ENCODE measurements at places on chromosomes 4 and X.

- DNase-seq = no peak
Measured at GRCh38 chrX:115333446-115333845, 43.9 kb downstream of the LUZP4 start.

- DNase-seq = no peak
Measured at GRCh38 chr4:32180086-32180485, 1459.9 kb downstream of the PCDH7 start.

DNA sequence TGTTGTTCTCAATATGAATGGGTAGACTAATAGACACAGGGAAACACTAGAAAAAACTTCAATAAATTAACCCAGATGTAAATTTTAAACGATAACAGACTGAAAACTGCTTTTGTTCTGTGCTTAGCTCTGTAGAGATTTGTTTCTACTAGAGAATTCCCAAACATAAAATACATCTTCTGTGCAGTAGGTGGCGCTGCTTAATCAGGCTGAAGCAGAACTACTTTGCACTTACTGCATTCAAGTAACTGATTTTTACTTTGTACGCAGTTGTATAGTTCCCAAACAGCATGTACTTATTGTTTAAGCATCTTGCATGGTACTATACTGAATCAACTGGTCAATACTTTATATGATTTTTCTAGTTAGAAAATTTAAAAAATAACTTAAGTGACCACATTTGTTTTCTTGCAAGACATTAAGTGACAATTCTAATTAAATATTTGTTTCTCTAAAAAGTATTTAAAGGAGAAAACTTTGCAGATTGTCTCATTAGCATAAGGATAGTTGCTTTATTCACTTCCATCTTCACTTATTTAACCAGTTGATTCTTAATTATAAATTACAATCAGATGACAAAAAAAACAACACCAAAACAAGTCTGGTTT, 490.6 kb downstream of the IL15 start:
- DNase-seq = peak; percentile 15

DNA sequence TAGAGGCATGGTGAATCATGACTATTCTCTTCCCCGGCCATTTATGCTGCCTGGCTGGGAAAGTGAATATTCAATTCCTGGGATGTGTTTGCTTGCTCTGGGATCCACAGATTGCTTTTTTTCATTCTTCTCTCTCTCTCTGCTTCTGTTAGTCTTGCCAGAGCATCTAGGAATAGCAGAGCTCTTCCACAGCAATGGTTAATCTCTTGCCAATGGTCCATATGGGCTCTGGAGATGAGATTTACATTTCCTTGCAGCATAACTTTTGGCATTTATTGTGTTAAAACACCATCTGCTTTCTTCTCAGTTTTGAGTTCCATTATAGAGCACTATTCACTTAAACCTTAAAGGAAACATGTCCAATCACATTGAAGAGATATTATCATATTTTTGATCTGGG, 59.2 kb upstream of the GUCY1A1 start:
- no peak for DNase-seq

- DNase-seq = no peak
Measured at GRCh38 chr4:38654273-38654672, 9.7 kb upstream of the KLF3 start.

DNA sequence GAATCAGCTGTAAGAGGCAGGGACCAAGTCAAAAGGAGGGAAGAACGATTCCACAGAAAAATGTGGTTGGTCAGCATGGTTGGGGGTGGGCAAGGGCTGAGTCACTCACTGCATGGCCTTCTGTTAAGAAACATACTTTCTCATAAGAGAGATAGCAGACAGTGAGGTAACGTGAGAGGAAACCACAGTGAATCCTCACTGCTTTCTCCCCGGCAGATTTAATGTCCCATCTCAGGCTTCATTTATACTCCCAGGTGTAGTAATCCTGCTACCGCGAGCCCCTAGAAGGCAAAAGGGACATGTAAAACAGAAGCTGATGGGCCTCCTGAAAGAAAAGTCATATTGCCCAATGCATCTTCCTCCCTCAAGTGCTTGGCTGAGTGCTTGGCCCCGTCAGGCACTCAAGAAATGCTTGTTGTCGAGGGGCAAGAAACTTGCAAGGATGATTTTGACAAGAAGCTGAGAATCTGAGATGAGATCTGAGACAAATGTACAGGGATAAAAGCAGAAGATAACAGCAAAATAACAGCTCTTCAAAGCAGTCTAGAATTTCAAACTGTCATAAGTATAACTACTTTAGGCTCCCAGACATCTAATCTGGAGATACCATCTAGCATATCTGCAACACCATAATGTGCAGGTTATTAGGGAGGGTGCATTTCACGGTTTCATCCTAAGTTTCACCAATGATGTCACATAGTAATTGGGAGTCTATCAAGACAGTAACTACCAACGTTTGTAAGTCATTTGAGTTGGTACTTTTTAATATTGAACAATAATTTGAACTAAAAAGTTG, 40.2 kb downstream of the SH3KBP1 start:
- DNase-seq = no peak

GRCh38 chr4:55612341-55612740, 20.3 kb upstream of the PDCL2 start:
- DNase-seq = no peak

GRCh38 chr4:141388481-141388880, 167.8 kb downstream of the ZNF330 start:
- DNase-seq = no peak

- DNase-seq = no peak
Measured at GRCh38 chrX:153763298-153763932, 634 bp upstream of the PLXNB3 start.

DNA sequence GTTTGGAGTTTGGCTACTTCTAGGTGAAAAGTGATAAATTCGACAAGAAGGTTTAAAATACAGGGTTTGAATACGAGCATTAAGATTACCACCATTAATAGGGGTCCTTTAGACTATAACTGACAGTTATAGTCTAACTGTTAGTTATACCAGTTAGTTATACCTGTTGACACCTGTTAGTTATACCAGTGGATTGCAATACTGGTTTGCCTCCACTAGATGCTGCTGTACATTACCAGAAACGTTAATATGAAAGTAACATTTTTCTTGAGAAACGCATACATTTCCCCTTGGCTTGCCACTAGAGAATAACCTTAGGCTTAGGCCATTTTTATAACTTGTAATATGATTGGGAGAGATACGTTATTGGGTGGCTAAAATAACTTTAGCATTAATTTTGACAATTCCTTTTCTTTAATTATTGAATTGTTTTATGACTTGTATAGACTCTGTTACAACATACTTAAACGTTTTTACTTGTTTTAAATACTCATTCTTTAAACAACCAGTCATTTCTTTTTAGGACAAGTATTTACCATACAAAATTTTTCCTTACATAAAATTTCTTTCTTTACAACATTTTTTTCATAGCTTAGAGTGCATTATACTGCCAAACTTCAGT, 911.2 kb downstream of the FSTL5 start:
- peak; percentile 2 for DNase-seq

DNA sequence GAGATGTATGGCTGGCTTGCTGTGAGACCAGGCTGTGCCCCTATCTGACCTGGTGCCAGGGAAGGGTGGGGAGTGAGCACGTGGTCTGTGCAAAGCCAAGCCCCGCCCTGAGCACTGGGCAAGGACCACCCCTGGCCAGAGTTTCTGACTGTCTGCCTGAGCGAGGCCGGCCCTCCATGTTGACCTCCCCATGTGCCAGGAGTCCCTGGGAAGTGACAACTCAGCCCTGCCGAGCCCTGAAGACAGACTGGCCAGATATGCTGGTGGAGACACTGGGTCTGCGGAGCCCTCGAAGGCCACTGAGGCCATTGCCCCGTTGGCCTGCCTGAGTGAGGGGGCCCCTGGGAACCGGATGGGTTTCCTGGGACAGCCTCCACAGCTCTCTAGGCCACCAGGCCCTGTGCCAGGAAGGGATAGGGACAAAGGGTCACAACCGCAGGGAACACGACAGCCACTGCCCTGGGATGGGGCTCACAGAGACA, 7.1 kb upstream of the BGN start:
- no peak for DNase-seq

DNA sequence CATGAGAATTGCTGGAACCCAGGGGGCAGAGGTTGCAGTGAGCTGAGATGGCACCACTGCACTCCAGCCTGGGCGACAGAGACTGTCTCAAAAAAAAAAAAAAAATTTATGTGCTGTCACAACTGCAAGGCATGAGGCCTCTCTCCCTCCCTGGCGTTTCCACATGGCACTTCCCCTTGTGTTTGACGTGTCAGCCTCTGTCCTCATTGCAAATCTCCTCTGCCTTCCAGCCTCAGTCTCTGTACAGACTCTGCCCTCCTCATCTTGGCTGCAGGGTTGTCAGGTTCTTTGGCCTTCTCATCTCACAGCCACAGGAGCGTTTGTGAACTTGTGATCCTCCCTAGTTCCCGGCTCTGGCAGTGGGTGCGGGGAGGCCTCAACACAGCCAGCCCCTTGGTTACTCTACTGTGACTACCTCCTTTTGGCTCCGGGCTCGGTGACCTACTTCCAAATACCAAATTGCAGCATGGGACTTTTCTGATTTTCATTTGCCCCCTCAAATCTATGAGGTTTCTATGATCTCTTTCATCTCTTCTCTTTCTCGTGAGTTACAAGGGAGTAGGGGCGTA, 250.0 kb downstream of the CBR4 start:
- no peak for DNase-seq

GRCh38 chr4:177182166-177182565, 127.5 kb upstream of the NEIL3 start:
- DNase-seq = no peak

DNA sequence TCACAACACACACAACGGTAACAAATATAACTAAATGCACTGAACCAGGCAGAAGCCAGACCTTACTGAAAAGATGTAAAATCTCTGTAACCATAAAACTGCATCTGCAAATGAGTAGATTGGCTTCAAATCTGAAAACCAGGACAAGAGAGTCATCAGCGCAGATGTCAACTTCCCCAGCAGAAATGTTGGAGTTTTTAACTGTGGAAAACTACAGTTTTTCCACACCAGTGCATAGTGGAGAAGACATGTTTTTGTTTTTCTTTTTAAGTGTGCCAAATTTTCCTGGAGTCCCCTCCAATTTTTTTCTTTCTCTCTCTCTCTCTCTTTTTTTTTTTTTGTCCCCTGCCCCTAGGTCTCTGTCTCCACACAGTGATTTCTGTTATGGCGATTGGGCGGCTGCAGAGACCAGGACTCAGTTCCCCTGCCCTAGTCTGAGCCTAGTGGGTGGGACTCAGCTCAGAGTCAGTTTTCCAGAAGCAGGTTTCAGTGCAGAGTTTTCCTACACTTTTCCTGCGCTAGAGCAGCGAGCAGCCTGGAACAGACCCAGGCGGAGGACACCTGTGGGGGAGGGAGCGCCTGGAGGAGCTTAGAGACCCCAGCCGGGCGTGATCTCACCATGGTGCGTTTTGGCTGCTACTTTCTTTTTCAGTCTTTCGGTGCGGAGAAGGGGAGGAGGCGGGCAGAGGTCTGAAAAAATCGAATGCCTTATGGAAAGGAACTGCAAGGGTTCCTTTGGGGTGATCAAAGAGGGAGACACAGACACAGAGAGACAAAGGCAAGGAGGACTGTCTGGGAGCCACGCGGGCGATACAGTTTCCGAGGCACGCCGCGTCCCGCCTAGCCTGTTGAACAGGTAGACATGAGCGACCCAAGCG, at the start of gene GUCY1A1:
GUCY1A1 (plus strand) TSS at position 505 of the 878 bp plus-strand sequence. CDS start 30,020 bp downstream, outside the sequence.
- no peak for DNase-seq

DNA sequence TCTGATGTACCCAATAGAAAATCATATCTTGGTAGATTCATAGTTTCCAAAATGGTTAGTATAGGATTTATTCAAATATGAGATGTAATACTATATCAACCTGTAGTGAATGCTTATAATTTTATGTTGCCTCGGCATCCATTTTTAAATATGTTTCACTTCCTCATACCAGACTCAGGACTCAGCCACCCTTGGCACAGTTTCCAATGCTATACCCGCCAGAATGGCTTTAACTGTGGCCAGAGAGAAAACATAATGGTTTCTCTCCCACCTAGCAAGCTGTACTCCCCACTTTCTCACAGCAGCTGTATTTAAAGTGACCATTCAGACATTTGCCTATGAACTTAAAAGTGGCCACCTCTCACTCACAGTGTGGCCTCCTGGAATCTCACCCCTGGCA, 466.6 kb upstream of the PABPC4L start:
- no peak for DNase-seq

DNA sequence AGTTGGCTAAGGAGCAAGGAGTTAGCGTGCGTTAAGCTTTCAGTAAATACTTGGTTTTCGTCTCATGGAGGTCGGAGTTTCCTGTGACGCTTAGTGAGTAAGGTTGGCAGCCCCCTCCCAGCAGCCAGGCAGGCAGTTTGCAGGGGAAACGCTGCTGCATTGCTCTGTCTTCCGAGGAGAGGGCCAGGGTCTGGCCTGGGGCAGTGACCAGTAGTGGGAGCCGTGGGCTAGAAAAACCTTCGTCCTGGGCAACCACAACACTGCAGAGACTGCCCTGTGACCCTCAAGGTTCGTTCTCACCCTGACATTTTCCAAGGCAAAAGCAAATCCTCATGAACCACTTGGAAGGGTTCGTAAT, 432 bp downstream of the TMEM175 start:
- no peak for DNase-seq

DNA sequence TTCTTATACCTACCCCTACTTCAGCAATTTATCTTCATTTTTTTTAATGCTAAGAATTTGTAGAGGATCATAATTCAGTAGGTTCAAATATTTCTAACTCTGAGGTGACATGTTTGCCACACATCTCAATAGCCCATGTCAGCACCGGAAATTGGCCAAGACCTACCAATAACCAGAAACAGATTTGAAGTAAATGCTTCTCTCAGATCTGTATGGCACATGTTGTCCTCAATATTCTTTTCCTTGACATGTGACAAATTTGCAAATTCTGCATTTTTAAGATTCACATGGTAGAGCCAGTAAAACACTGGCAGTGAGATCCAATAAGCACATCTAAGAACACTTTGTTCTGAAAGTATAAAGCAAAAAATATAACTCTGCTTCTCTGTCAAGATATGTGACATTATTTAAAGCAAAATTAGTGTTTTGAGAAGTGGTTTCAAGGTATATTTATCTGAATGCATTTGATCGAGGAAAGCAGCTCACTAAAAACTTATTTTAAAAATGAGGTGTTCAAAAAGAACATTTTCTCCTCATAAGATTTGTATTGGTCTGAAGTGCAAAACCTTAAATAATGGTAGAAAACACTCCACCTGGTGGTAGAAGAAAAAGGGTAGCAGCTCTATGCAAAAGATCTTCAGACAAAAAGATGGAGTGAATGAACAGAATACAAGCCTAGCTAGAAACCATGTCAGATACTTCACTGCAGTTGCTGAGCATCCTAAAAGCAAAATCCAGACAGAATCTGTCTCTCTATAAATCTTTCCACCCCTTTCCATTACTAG, 513.8 kb upstream of the FAM241A start:
- DNase-seq = no peak

DNA sequence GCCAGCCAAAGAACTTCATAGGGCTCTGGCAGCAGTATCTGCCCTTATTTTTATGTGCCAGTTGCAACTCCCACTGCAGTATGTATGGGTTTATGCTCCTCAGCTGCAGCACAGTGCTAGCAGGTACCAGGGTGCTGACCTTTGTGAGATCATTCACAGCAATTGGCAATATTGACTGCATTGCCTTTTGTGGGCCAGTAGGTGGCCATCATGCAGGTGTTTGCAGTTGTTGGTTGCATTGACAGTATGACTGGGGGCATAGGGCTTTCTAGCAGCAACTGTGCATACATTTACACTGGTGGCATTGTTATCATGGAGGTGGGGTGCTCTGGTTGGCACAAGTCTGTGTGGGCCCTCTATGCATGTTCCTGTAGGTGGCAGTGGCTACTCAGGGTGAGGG, 42.5 kb downstream of the FAAH2 start:
- DNase-seq = no peak

GRCh38 chr4:22190855-22191254, 242.3 kb upstream of the KCNIP4 start:
- DNase-seq = no peak

All from NCI-H1436 (cell line).